ENCODE measurements at places on chromosomes 11 and 22. TPM values are rescaled to one million over a fixed set of nuclear protein-coding genes. Genes with fewer than 3 reads are reported as not detected.

Gene GRM5
- total RNA-seq, result 0.13 TPM

Gene GLB1L2
- 6.2 TPM for total RNA-seq

Gene C11orf87
- total RNA-seq, result not detected

Gene MYRF
- 93.3 TPM for total RNA-seq

Gene OR8D4
- not detected for total RNA-seq

Gene EXPH5
- total RNA-seq, result 3.9 TPM

Gene OR52N4
- total RNA-seq, result not detected

Gene OR8B3
- total RNA-seq, result not detected

Gene ANO3
- total RNA-seq, result 0.13 TPM

Gene RBMXL2
- total RNA-seq, result not detected

Gene BBS1
- 24.9 TPM for total RNA-seq

Gene RAB36
- 4.7 TPM for total RNA-seq

Gene DEPDC7
- 1.9 TPM for total RNA-seq

Gene RBX1
- total RNA-seq, result 58.1 TPM

Gene TUBA8
- not detected for total RNA-seq

Gene MRGPRE
- not detected for total RNA-seq

Gene IGSF9B
- total RNA-seq, result 2.9 TPM

Gene FGF3
- total RNA-seq, result not detected

Gene C11orf97
- total RNA-seq, result not detected

Gene ASPHD2
- total RNA-seq, result 6.5 TPM

Gene PHLDA2
- total RNA-seq, result 45.0 TPM

Gene CDC42EP1
- total RNA-seq, result 149 TPM

Gene TUBGCP6
- 31.4 TPM for total RNA-seq

Gene MUC5B
- total RNA-seq, result not detected

Gene GLYAT
- total RNA-seq, result not detected

Gene MEI1
- total RNA-seq, result 0.13 TPM

Gene ARHGEF12
- 52.6 TPM for total RNA-seq

Gene EFEMP2
- total RNA-seq, result 161 TPM

Gene TMEM225
- not detected for total RNA-seq

Gene NFAM1
- under 0.01 TPM for total RNA-seq

Gene UQCR10
- total RNA-seq, result 157 TPM

Gene DENND5A
- total RNA-seq, result 96.5 TPM

Gene C1QTNF4
- total RNA-seq, result 1.1 TPM

Gene SMC1B
- total RNA-seq, result not detected

Gene ZNF214
- 0.65 TPM for total RNA-seq

Gene RIMBP3B
- not detected for total RNA-seq

Gene SPTY2D1
- total RNA-seq, result 16.5 TPM

Gene C22orf31
- not detected for total RNA-seq

Gene MS4A8
- total RNA-seq, result not detected

Gene PGA3
- total RNA-seq, result not detected

Gene CLMP
- 10.6 TPM for total RNA-seq

Gene APOBEC3A
- total RNA-seq, result not detected

Gene TSPAN32
- not detected for total RNA-seq

Gene RIBC2
- 0.81 TPM for total RNA-seq

Gene PHRF1
- total RNA-seq, result 25.1 TPM

Gene SCT
- total RNA-seq, result 3.5 TPM

Gene RNF121
- total RNA-seq, result 40.7 TPM

Gene SCGB1D2
- not detected for total RNA-seq

Gene SLC43A1
- 9.8 TPM for total RNA-seq

Gene POU2AF2
- total RNA-seq, result not detected

Gene HEPACAM
- total RNA-seq, result not detected

Gene SHISA8
- not detected for total RNA-seq

Gene OR8B8
- total RNA-seq, result not detected

Gene BEST1
- total RNA-seq, result 0.51 TPM

Gene MACROD1
- total RNA-seq, result 18.6 TPM

Gene GAS2
- 2.4 TPM for total RNA-seq

Gene GALNT18
- total RNA-seq, result 2.8 TPM

Gene OR5AR1
- not detected for total RNA-seq

All from mesangial cell (primary cell).